ENCODE measurements at places on chromosomes 1 and 21.

DNA sequence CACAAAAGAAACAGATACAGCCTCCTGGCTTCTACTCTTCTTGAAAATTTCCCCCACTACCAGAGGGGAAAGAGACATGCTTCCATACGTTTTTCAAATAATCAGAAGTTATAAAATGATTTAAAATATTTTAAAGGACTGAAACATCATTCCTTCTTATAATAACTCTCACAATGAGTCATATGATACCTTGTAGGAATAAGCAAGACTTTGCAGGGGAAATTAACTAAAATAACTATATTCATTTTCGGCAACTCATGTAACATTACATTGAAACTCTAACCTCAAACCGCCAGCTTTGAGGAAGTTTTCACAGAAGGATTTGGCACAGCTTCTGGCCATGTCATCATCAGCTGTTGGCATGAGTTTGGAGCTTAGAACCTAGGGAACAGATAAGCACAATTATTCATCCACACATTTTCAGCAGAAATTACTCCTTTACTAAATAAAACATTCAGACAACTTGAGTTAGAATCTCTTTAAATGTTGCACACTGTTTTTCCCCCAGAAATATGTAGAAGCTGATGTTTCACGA is 85.9 kb downstream of the USP24 start:
- peak; percentile 96 for DNase-seq

DNA sequence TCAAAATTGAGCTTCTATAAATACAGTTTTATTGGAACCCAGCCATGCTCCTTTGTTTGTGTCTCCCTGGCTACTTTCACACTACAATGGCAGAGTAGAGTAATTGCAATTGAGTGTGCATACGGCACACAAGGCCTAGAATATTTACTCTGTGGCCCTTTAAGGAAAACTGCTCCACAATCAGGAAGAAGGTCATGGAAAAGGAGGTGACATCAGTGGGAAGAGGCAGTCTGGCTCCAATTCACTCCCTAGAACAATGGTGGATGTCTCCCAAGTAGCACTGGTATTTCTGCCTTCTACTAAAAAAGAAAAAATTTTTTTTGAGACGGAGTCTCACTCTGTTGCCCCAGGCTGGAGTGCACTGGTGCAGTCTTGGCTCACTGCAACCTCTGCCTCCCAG is 51.3 kb downstream of the KRTAP19-8 start:
- DNase-seq: no peak

DNA sequence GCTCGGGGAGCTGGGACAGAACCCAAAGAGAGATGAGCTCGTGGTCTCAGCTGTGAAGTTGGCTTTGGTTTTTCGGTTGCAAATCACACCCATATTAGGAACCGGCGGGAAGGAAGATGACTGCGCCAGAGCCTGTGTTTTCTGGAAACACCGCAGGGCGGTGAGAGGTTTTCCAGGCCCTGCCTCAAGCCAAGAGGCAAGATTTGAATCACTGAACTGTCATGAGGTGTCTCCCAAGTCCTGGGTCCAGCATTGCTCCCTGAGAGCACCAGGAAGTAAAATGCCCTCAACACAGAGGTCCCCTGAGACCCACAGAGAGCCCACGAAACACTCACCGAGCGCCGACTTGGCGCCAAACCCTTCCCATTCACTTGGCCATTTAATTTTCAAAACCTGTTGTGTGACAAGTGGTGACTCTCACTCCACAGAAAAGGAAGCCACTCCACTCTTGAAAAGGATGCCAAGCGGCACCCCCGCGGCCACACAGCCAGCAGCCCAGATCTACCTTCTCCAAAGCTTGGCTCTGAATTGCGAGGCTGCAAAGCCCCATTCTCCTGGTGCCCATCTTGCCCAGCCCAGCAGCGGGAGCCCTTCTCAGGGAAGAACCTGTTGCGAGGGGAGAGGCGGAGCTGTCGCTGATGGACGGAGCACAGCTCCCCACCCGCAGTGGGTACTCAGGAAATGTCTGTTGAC is 99.0 kb upstream of the RUNX3 start:
- no peak for DNase-seq

DNA sequence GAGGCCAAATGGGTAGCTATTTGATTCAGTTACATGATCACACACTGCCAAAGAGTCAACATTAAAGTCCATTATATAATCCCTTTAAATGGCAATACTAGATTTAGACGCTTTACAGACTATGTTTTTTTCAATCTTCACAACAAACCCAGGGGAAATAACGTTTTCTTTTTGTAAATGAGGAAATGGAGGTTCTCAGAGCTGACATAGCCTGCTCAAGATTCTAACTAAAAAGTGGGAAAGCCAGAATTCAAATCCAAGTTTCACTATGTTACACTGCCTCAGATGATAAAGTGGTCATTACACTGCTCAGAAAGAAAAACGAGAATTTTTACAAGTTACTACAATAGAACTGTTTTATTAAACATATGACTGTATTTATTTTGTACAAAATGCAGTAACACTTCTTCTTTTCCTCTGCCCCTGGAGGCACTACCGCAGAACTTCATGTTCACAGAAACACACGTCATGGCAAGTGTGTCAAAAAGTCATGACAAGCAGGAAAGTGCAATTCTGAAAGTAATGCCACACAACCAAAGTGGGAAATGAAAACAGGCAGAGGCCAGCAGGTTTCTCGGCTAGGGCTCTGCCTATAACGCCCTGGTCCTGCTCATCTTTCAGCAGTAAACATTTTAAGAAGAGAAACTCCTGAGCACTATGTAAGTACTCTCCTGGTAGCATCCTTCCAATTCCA is 19.0 kb downstream of the THEMIS2 start:
- DNase-seq: no peak

- peak; percentile 39 for DNase-seq
These were observed 55.8 kb downstream of the CENPF start for GRCh38 chr1:214658785-214659184.

GRCh38 chr1:25634896-25635295 is 18.3 kb downstream of the MAN1C1 start:
- no peak for DNase-seq

- no peak for DNase-seq
These were observed 2.1 kb downstream of the PADI1 start for GRCh38 chr1:17207046-17207445.

- no peak for DNase-seq
These were observed 16.0 kb downstream of the LRIG2 start for GRCh38 chr1:113088972-113089371.
